Right ventricle myocardium superior (tissue), 1 donor: ENCODE measurements at places on chromosomes 6 and 20. TPM values are rescaled to one million over a fixed set of nuclear protein-coding genes. Genes with fewer than 3 reads are reported as not detected.

ZSCAN23 gene
- 2.1 TPM for total RNA-seq

SNAI1 gene
- 0.81 TPM for total RNA-seq

TINAG gene
- 0.16 TPM for total RNA-seq

PCK1 gene
- total RNA-seq, result 2.3 TPM

CNBD2 gene
- 3.8 TPM for total RNA-seq

RIPOR2 gene
- 3.1 TPM for total RNA-seq

SUMO4 gene
- 0.22 TPM for total RNA-seq

SRXN1 gene
- total RNA-seq, result 47.6 TPM

EPB41L1 gene
- 14.8 TPM for total RNA-seq

DNA sequence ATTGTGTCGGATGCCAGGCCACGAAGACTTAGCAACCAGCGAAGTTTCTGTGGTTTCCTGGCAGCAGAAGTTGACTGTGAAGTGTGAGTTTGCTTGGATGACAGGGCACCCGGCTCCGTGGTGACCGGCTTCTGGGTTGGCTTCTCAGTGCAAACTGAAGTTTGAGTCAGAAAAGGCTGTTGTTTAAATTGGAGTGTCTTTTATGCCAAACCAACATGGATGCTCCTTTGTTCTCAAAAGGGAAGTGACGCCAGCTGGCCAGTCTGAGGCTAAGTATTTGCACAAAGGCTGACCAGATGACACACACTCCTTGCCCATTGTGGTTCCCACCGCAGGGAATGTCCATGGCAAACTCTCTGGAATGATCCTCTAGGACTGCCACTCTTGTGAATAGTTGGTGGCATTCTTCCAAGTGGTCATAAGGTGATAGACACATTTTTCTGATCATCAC, 164.8 kb upstream of the QKI start:
- no peak for DNase-seq

GRCh38 chr6:42498473-42499128, 46.9 kb upstream of the TRERF1 start:
- DNase-seq, result peak; percentile 51

DNA sequence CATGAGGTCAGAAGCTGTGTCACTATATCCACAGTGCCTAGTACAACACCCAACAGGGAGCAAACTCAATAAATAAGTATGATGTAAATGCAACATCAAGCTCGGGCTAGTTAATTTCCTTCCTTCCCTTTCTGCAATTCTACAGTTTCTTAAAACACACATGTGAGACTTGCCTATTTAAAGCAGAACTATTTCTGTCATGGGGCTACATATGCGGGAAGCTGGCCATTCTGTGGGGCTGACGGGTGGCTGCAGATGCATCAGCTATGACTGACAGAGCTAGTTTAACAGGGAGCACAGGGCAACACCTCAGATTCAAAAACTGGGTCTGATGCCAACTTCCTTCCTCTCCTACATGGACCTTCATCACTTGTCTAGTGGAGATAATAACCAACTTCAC, 118.1 kb upstream of the ENPP5 start:
- DNase-seq, result no peak

DNA sequence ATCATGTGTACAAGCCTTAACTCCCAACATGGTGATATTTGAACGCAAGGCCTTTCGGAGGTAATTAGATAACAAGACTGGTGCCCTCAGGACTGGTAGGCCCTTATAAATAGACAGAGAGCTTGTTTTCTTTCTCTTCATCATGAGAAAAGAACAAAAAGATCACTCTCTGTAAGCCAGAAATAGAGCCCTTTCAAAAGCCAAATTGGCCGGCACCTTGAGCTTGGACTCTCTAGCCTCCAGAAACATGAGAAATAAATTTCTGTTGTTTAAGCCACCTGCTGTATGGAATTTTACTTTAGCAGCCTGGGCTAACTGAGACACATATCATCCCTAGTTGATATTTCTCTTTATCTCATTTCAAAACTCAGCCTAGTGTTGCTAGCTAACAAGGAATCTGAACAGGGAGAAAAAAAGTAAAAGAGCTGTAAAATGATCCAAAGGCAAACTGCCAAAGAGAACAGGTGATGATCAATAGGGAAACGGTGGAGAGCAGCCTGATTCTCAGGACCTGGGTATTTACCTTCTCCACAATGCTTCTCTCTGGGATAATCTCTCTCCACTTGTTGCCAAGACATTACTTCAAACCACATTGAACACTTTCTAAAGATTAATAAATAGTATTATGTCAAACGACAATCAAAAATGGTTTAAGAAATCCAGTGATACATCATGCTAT, 6.1 kb downstream of the COL21A1 start:
- no peak for DNase-seq

GRCh38 chr6:43503443-43503842, 6.7 kb downstream of the LRRC73 start:
- no peak for DNase-seq

DNA sequence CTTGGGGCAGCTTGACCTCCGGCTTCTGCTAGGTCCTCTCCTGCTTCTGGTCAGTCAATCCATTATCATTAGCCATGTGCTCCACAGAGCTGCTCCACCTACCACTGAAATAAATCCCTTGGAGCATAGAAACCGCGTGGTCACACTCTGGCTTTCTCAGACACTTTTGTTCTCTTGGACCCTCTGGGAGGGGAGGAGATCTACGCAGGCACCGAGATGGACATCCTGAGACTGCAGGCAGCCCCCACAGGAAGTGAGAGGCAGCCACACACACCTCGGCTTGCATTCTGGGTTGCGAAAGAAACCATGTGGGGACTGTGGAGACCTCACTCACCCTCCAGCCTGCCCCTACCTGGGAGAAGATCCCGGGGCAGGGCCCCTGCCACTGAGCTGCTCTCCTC, 79.5 kb downstream of the FYN start:
- DNase-seq, result no peak

DNA sequence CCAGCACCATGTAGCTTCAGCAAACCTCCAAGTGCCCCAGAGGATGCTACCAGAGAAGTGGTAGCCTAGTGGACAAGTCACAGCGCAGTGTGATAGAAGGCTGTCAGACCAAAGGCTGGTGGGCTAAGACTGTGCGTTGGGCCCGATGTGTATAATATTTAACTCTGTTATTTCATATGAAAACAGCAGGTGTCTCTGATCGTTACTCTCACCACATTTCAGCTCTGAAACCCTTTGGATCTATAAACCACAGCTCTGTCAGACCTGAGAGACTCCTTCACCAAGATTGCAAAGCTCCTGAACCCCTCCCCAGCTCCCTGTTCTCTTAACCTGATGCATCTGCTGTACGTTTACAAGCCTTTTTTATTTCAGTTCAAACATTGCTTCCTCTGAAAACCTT, 43.8 kb downstream of the ISM1 start:
- no peak for DNase-seq

- no peak for DNase-seq
Observed at GRCh38 chr20:45836841-45837240, 3.2 kb downstream of the SNX21 start.

DNA sequence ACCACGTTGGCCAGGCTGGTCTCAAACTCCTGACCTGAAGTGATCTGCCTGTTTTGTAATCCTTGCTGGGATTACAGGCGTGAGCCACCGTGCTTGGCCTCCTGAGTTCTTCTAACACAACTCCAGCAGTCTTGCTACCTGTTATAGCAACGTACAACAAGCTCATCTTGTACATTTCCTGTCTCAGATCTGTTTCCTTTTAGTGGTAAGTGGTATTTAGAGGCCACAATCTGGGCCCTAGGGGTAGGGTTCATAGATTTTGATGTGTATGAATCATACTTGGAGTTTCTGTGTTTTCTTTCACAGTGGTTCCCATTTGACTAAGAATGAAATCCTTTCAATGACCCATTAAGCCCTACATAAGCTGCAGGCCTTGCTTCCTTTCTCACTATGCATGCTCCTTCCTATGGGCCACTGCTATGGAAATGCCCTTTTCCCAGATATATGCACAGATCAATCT, 27.1 kb upstream of the SYNCRIP start:
- DNase-seq, result no peak

DNA sequence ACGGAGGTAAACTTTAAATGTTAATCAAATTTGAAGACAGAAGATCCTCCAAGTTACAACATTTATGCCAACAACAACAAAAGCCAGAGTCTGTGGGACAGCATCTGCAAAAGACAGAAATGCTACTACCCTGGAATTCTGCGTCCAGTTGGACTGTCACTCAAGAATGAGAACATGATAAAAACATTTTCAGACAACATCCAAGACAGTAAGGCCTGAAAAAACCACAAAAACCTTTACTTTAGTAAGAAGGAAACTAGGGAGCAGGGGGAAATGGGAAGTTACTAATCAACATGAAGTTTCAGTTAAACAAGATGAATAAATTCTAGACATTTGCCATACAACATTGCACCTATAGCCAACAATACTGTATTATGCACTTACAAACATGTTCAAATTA, 77.6 kb downstream of the MLIP start:
- no peak for DNase-seq

DNA sequence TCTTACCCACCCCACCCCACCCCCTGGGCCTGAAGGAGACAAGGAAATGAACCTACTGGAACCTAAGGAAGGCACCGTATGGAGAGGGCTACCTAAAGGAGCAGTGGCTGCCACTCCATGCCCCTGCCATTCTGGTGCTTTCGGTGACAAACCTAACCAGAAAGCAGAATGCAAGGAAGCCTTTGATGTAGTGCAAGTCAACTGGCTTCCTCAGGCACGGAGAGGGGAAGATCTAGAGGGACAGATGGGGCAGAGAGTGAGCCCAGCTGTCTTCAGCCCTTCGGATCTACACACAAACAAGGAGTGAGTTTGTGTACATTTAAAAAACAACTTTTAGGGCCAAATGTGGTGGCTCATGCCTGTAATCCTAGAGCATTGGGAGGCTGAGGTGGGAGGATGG, 39.5 kb downstream of the PPP1R16B start:
- DNase-seq, result no peak

- DNase-seq, result no peak
Observed at GRCh38 chr6:101482606-101483005, 89.1 kb downstream of the GRIK2 start.

DNA sequence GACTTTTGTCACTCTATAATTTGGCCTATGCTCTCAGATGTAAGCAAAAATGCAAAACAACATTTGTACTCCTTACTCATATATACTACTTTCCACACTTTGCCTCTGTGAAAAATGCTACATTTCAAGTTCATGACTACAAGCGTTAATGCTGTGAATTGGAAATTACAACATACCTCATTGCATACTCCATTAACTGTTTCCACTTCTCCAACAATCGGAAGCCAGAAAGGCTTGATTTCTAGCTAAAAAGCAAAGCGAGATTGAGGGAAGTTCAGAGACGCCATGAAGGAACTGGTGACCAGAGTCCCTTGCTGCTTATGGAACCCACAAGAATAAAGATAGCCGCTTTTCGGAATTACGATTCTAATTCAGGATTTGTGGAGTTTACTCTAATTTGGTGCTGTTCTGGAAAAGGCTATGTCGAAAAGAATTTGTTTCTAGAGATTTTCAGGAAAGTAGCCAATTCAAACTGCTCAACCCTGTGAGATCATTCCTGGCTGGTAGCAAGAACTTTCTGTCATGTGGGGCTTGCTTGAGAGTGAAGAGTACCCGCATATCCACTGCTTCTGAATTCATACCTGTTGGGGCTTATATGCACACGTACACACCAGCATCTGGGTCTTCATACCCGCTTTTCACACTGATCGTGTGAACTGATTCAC, 98.0 kb upstream of the CITED2 start:
- no peak for DNase-seq

DNA sequence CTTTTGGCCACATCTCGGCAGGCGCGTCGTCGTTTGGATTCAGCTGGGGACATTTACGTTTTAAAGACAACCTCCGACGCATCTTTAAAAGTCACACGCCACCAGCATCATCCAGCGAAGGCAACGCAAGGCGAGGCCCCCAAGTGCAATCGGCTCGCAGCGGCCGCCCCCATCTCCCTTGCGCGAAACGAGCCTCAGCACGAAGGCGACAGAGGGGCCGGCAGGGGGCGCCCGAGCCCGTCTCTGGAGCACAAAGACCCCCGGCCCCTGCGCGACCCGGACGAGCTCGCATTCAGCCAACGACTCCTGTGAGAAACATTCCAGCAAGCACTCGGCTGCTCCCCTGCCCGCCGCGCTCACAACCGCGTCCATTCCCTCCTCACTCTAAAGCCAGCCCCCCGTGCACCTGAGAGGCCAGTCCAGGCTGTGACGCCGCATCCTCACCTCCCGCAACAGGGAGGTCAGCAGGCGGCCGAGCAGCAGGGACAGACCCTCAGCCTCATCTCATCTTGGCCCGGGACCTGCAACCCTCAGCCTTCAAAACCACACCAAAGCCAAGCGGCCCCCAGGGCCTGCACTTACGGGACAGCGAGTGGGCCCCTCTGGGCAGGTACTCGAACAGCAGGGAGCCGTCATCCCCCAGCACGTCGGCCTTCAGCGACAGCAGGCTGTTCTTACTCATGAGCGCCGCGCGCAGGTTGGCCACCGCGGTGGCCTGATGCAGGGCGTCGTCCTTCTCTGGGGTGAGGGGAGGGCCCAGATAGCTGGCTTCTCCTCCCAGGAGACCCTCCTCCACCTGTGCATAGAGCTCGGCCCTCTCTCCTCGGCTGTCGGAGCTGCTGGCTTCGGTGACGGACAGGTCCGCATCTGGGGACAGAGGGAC, 35.8 kb downstream of the SLC2A4RG start:
- DNase-seq, result no peak

GRCh38 chr20:40488401-40488800, 200.6 kb downstream of the MAFB start:
- no peak for DNase-seq

DNA sequence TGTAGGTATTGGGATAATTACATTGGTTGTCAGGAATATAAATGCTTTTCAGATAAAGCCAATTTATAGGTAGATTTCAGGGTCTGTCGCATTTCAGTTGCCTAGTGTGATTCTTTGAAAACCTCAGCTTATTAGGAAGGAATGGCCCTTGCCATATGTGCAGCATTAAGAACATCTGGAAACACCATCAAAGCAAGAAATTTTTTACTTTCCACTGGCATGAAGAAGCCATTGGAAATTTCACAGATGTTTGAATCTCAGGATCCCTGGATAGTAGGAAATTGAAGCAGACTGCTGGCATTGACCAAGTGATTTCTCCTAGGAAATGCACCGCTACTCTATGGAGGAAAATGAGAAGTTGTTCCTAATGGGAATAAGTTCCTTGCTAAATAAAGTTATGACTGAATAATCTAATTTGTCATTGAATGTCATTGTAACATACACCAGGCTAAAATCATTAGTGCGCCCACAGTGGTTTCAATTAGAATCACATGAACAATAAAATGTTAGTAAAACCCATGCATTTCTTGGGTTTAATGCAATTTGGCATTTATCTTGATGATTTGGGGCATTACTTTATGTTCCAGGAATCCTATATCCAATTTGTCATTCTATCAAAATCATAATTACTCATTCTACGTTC, 950.1 kb downstream of the EPHA7 start:
- DNase-seq, result no peak

GRCh38 chr6:24972311-24972958, 36.7 kb upstream of the RIPOR2 start:
- DNase-seq, result no peak

DNA sequence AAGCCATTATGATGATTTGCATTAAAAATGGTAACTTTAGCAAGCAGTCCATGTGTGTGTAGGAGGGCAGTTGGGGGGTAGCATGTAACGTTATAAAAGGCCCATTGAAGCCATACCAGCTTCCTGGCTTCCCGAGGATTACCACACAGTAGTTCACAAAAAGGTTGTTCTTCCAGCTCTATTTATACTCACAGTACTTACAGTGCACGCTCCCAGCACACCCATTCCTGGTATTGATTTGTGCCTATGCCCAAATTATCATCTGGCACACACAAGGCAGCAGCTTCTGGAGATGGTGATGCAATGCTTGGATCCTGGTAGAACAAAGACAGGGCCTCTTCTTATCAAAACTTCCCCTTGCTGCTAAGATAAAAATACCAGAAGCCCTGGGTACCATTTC, 436.8 kb downstream of the HAO1 start:
- no peak for DNase-seq
